ENCODE measurements at places on chromosomes 6 and 20. TPM values are rescaled to one million over a fixed set of nuclear protein-coding genes. Genes with fewer than 3 reads are reported as not detected.

DNA sequence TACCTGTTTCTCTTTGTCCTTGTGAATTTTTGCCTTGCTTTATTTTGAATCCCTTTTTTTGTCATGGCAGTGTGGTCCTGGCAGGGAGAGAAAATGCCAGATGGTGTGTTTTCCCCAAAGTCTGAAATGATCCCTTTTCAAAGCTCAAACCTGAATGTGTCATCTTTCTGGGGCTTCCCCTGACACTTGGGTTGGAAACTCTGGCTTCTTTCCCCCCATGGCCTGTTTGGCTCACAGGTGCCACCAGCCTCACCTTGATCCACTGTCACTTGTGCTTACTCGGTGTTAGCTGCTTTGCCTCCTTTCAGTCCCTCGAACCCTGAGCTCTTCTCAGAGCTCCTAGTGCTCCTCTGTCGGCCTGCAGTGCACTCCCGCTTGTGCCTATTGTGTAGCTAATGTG is 22.3 kb downstream of the MYBL2 start:
- ATAC-seq = no peak

- ATAC-seq = no peak
Observed at GRCh38 chr6:167211881-167212712, 54.3 kb upstream of the GPR31 start.

- peak; percentile 39 for ATAC-seq
Observed at GRCh38 chr6:131250122-131250521, 114.9 kb downstream of the AKAP7 start.

GRCh38 chr6:72748759-72749158 is 126.9 kb downstream of the KCNQ5 start:
- peak; percentile 81 for ATAC-seq

- ATAC-seq = peak; percentile 90
Observed at GRCh38 chr20:10219452-10219791, 792 bp downstream of the SNAP25 start.

DNA sequence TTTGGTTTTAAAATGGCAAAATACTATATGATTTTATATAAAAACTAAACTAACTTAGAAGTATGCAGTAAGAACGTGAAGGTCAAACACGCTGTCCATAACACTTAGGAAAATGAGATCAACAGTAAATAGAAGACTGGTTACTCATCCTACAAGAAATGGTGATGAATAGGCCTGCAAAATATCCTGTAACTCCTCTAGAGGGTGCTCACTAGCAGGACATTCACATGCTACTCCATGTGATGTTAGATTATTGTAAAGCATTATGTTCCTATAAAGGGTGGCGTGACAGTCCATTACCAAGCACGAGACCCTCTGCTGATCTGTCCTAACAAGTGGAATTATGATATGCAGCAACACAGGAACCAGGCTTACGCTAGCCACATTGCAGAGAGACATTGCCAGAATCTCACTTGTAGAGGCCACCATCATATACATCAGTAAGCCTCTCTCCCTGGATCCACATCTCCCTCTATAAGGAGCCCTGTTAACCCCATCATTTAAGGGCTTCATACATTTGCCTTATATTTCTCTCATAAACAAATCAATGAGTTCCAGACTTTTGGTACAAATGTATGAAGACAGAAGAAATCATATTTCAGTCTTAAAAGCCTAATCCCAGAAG is 18.0 kb upstream of the DEFB129 start:
- peak; percentile 85 for ATAC-seq

- no peak for ATAC-seq
Observed at GRCh38 chr6:26225848-26226578, 138.8 kb downstream of the HFE start.

- ATAC-seq = no peak
Observed at GRCh38 chr20:12093057-12093796, 175.5 kb downstream of the BTBD3 start.

GRCh38 chr20:63555661-63556381 is 1.9 kb downstream of the FNDC11 start:
- ATAC-seq = no peak

- no peak for ATAC-seq
Observed at GRCh38 chr6:7812623-7813022, 86.7 kb downstream of the BMP6 start.

DNA sequence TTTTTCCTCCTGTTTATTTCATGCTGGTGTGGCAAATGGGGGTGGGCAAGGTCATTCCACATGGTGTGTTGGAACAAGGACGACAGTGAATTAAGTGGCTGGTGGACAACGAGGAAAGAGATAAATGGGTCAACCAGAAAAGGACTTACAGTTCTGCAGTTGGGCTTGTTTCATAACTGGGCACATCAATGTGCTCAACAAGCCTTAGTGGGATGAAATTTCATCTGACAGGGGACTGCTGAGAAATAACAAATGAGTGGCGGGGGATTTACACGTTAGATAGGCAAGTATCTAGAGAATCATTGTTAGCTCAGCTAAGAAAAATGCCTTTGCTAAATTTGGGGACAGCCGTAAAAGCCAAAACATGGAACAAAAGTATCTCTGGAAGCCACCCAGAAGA is 163.6 kb downstream of the NRN1 start:
- no peak for ATAC-seq

DNA sequence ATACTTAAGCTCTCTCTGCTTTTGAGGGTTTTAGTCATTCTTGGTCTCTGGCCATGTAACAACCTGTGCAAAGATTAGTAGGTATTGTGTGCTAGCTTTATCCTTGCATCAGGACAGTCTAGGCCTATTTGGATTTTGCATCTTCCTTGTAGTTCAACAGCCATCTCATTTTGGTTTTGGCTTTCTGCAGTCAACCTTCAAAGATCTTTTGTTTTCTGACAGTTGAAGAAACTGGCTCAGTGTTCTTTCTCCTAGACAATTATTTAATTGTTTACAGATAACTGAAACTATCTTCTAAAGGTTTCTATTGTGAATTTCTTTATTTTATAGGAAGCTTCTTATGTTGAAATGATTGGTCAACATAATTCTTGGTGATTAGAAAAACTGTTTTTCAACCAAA is 307.5 kb downstream of the CDKAL1 start:
- no peak for ATAC-seq

DNA sequence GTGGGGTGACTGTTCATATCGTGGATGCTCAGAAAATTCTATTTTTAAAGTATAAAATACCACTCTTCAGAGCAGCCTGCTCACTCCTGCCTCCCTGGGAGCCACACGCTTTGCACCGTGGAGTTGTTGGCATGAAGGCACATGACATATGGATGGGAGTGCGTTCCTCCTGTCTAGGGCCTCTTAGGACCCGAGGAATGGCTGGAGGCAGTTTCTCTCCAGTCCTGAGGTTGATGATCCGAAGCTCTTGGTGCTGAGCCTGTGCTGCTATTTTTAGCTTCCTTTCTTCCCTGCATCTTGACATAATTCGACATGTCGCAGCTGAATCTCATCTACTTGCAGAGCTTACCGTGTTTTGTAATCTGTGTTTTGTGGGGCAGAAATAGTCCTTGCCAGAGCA is 73.9 kb downstream of the PHACTR3 start:
- no peak for ATAC-seq

DNA sequence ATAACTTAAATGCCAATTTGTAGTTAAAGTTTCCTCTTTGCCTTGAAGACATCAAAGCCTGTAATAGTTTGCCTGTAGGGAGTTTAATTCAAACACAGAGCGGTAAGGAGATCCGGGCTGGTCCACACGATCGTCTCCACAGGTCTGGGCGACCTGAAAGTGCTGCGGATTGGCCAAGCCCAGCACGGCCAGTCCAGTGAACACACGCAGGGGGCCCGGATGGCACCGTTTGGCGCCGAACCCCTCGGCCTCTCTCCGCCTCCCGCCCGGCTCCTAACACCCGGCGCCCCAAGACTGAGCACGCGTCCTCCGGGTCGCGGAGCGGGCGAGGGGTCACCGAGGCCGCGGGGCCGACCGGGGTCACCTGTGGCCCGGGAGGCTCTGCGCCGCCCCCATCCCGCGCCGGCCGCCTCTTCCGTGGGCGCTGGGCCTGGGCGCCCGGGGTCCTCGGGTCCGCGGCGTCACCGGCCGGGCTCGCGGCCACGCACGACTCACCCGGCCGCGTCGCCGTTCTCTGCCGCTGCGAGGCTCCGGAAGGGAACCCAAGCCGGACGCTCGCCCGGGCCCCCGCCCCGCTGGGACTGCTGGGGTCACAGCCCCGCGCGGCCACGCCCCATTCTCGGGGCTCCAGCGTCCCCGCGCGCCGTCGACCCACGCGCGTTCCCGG is 481 bp downstream of the SERPINB6 start:
- ATAC-seq = peak; percentile 81

- no peak for ATAC-seq
Observed at GRCh38 chr6:89826029-89826528, 3.6 kb upstream of the CASP8AP2 start.

DNA sequence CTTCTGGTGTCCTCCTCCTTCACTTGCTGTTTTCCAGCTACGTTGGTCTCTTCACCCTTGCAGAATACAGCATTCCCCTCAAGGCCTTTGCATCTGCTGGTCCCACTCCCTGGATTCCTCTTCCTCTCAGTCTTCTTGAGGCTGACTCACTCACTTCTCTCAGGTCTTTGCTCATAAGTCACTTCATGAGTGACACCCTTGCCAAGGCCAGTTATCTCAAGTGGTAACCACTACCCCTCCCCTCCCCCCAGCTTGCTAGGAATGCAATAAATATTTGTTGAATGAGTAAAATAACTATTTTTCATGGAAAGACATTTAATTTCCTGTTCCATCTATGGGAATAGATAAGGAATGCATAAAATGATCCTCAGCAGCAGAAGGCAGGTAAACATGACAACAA is 131.7 kb downstream of the PLCB4 start:
- no peak for ATAC-seq

DNA sequence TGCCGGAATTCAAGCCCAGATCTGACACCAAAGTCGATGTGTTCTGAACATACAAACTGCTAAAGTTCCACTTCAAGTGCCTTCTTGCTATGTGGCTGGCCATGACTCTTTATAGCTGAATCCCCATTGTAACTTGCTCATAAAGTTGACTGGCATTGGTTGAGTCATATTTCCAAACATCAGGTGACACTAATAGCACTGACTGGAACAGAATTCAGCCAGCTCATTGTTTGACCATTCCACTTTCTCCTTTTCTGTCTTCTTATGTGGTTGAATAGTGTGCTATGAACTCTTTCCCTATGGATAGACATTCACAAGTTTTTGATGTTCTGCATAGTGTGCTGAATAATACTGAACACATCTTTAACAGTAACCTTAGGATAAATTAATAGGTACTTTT is 266.2 kb upstream of the ZFP64 start:
- peak; percentile 72 for ATAC-seq

DNA sequence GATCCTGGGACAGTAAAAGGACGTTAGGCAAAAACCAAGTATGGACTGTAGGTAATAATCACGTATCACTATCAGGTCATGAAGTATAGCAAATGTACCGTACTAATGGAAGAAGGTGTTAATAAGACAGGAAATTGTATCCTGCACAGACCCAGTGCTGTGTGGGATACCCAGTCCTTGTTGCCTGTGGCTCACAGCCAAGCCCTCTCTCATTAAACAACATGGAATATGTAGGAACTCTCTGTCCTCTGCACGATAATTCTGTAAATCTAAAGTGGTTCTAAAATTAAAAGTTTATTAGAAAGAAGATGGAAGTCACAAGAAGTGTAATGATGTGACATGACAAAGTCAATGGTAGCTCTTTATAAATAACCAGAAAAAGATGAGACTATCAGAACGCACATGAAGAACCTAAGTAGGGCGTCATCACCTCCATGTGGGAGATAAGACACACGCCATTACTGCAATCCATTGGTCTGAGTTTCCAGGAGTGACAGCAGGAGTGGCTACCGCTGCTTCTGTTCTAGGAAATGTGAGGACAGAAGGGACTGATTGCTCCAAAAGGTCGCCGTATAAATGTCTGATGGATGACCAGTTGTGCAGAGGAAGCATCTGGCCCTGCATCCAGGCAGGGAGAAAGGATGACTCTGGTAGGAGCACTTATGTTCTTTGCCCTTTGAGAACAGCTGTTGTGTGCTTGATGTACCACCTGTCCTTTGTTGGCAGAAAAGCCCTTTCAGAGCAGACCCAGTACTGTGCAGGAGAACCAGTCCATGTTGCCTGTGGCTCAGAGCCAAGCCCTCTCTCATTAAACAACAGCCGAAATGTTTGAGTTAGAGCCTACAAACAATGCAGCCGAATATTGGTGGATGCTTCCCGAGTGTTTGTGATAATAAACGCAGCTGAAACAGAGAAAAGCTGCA is 125.6 kb downstream of the FIG4 start:
- ATAC-seq = no peak

DNA sequence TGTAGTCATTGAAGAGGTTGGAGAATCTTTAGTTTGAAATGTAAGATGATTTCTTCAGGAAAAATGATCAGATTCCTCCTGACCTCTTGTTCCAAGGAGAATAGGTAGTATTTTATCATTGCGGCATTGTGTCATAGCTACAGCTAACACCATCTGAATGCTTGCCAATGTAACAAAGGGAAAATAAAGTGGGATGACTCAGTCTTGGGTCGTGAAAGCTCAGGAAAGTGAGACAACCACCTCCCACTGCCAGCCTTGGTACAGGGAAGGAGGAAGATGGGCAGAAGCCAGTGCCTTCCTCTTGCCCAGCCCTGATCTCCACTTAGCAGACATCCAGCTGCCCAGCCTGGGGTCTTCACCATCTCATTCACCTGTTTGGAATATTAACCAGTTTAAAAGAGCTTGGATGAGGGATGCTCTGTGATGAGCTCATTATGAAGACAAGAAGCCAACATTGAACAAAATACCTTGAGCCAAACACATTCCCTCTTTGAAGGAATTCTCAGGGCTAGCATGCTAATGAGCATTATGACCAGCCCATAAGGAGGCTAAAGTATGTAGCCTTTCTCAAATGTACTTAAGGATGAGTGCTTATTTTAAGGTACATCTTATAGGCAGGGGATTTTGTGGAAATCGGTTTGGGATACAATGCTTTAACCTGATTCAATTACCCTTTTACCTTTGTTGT is 40.0 kb upstream of the APCDD1L start:
- peak; percentile 42 for ATAC-seq

GRCh38 chr6:129287231-129288177 is 404.6 kb downstream of the LAMA2 start:
- no peak for ATAC-seq

- ATAC-seq = peak; percentile 43
Observed at GRCh38 chr6:118876198-118876597, 17.8 kb upstream of the ASF1A start.

Gene POM121L2
- total RNA-seq = not detected

Gene SIRPB1
- 3.5 TPM for total RNA-seq

Gene TMEM244
- not detected for total RNA-seq

Gene MSH5
- total RNA-seq = 12.0 TPM

Gene SDCBP2
- total RNA-seq = 107 TPM

Gene GABRR1
- 0.24 TPM for total RNA-seq

Gene FAM83C
- 39.1 TPM for total RNA-seq

Gene PLCB1
- 2.7 TPM for total RNA-seq

Data from esophagus mucosa (tissue), 1 donor.